ENCODE measurements at places on chromosomes 2 and 18. TPM values are rescaled to one million over a fixed set of nuclear protein-coding genes. Genes with fewer than 3 reads are reported as not detected.

NYAP2 gene
- total RNA-seq, result not detected

IL36RN gene
- total RNA-seq, result 0.59 TPM

C1GALT1C1L gene
- 2.5 TPM for total RNA-seq

CTLA4 gene
- total RNA-seq, result not detected

LCT gene
- 0.03 TPM for total RNA-seq

CPLX4 gene
- total RNA-seq, result not detected

SERPINB5 gene
- 0.07 TPM for total RNA-seq

CCDC141 gene
- total RNA-seq, result not detected

REG3A gene
- total RNA-seq, result not detected

ATF2 gene
- total RNA-seq, result 18.9 TPM

POTEI gene
- not detected for total RNA-seq

EMX1 gene
- not detected for total RNA-seq

TBR1 gene
- 0.09 TPM for total RNA-seq

SLC9A4 gene
- not detected for total RNA-seq

ACMSD gene
- not detected for total RNA-seq

C18orf54 gene
- 2.9 TPM for total RNA-seq

HOXD10 gene
- total RNA-seq, result 7.4 TPM

CCDC68 gene
- 3.4 TPM for total RNA-seq

ANKRD29 gene
- 13.3 TPM for total RNA-seq

GBX2 gene
- 3.2 TPM for total RNA-seq

TNFAIP6 gene
- total RNA-seq, result 1.3 TPM

TTN gene
- under 0.01 TPM for total RNA-seq

TDRD15 gene
- total RNA-seq, result not detected

INPP1 gene
- total RNA-seq, result 29.4 TPM

CARF gene
- 0.88 TPM for total RNA-seq

SERPINB13 gene
- total RNA-seq, result not detected

All from A549 treated with RU486 at 1 μM for 4 hours (cell line).